ENCODE measurements at places on chromosomes 1 and 21. TPM values are rescaled to one million over a fixed set of nuclear protein-coding genes. Genes with fewer than 3 reads are reported as not detected.
A peak's percentile ranks its signal among the peaks of the same experiment; 100 is the strongest.

DNA sequence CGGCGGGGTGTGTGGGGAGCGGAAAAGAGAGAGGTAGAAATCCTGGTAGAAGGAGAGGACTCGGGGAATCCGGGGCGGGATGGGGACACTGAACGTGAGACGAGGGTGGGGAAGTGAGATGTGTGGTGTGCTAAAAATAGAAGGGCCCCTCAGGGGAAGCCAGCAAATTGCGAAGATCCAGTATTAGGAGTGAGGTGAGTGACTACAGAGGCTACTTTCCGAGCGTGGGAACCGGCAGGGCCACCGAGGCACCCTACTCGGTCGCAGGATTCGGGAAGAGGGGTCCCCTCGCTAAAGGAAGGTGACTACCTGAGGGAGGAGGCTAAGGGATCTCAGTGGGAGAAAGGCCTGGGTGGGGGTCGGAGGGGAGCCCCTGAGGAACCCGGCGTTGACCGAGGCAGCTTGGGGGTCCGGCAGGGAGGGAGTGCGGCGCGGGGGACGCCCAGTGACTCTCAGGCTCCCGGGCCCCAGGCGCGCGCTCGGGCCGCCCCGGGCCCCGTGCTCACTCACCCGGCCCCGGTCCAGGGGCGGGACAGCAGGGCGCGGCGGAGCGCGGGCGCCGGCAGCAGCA, 318 bp downstream of the ALDH4A1 start:
- no peak for DNase-seq

DNA sequence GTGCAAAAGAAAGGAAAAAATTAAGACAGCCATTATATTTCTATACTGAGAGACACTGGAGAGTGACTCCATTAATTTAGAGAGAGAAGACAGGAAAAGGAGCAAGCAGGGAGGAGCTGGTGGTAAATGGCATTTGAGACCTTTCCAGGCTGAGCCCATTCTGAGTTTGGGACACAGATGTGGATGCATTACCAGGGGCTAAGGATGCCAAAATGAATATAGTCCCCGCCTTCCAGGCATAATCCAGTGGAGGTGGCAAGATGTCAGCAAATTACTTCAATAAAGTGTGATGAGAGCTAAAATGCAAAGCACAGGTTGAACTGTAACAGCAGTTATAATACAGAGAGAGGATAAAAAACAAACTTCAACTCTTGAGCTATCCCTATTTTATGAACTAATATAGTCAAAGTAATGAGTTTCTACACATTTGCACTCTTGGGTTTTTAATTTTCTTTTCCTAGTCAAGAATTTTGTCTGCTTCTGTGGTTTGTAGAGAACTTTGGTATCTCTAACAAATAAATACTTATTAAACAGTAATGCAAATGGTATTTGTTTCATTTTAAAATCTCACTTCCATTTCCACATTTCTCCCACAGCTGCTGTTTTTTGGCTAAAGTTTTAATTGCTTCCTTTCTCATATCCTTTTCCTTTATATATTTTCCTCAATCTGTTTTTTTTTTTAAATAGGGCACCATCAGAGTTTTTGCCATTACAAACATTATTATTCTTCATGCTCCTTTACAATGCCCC, 228.2 kb upstream of the KCNK2 start:
- DNase-seq, result no peak

DNA sequence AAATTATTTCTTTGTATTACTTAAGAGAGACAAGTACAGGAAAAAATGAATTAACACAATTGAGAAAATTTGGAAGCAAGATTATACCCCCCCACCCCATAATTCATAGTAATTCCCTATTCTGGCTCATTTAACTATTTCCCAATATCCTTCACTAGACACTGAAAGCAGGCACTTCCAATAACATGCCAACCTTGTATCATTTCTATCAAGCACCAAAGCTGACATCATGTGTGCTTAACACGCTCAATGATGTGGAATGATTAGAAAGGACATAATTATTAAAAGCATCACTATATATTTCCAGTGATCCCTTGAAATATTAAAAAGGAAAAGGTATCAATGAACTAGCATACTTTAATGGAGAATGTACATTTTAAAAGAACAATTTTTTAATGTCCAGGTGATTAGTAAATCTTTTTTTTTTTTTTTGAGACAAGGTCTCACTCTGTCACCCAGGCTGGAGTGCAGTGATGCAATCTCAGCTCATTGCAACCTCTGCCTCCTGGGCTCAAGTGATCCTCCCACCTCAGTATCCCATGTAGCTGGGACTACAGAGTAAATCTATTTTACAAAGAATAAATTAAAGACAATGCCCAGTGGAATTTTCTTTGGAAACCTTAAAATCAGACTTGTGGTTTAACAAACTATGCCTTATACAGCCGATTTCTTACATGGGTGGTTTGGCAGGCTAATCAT, 443.9 kb downstream of the DSCAM start:
- DNase-seq, result no peak

PTGS2 gene
- total RNA-seq, result 9.4 TPM

- DNase-seq, result no peak
Observed at GRCh38 chr1:41240781-41241353, 1.2 kb downstream of the SCMH1 start.

GRCh38 chr1:226098870-226099835, 36.6 kb downstream of the H3-3A start:
- DNase-seq, result no peak

GRCh38 chr1:46517010-46517600, 27.5 kb downstream of the DMBX1 start:
- DNase-seq, result peak; percentile 82

Data from transverse colon (tissue), 4 donors.